C1 segment of cervical spinal cord (tissue), 14 donors: ENCODE measurements at places on chromosomes 3 and 15.

- no peak for DNase-seq
Measured at GRCh38 chr15:30905821-30906220, 2.1 kb downstream of the FAN1 start.

DNA sequence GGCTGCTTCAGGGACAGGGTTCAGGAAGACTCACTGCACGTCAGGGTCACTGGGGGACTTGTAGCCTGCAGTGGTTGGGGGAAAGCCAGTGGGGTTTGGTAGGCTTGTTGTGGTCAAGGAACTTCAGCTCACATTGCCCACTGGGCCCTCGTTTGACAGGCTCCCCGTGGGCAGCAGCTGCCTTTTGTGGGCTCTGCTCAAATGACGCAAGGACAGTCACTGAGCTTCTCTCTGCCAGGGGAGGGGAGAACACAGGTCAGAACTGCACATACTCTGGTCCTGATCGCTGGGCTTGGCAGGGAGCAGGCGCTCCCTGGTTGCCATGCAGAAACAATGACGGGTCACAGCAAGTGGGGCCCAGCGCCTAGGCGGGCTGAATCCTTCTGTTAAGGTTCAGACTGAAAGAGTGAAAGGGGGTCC, 45.5 kb downstream of the FAM174B start:
- DNase-seq, result no peak

- no peak for DNase-seq
Measured at GRCh38 chr3:110752307-110752706, 319.3 kb upstream of the NECTIN3 start.

- no peak for DNase-seq
Measured at GRCh38 chr3:125318871-125319270, 56.3 kb downstream of the ZNF148 start.

GRCh38 chr15:40438712-40439111, 2.0 kb upstream of the BAHD1 start:
- DNase-seq, result no peak

DNA sequence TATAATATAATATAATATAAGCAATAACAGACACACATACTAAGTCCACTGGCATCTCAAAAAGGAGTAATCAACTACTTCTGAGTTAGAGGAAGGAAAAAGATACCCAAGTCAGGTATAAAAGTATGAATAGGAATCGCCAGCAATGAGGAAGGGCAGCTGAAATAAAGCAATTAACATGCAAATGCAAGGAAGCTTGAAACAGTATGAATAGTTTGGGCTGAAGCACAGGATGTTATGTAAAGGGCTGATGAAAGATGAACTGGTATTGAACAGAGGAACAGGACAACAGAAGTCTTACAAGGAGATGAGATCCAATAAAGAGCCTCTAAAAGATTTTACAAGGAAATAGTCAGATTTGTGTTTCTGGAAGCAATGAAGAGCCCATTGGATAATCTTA, 7.1 kb downstream of the COPS2 start:
- no peak for DNase-seq

DNA sequence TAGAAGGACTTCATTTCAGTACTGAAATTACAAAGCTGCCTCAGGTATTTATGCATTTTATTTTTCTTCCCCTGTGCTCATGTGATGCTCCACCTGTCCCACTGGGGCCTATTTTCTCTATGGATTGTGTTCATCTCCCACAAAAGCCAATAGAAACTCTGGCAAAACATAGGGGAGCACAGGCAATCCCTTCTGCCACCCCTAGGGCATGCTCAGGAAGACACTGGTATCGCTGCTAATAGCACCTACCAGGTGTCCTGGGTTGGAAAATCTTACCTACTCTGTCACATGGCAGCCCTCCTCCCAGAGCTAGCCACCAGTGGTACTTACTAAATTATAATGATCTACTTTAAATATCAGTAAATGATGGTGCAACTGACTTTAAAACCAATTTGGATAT, 427.4 kb downstream of the FGF12 start:
- DNase-seq, result no peak

- DNase-seq, result no peak
Measured at GRCh38 chr3:37984051-37984450, 6.5 kb upstream of the VILL start.
